ENCODE measurements at places on chromosomes 2 and 18. TPM values are rescaled to one million over a fixed set of nuclear protein-coding genes. Genes with fewer than 3 reads are reported as not detected.

EFHD1 gene
- total RNA-seq: 0.60 TPM

OR6B2 gene
- total RNA-seq: not detected

IL1RL1 gene
- 1.7 TPM for total RNA-seq

MYO7B gene
- 0.22 TPM for total RNA-seq

MC2R gene
- total RNA-seq: not detected

NAT8 gene
- not detected for total RNA-seq

CAD gene
- total RNA-seq: 9.6 TPM

SLC4A3 gene
- 3.3 TPM for total RNA-seq

- DNase-seq: no peak
Observed at GRCh38 chr2:234607691-234608090, 110.8 kb upstream of the ARL4C start.

GRCh38 chr2:217864963-217865772, 137.6 kb downstream of the TNS1 start:
- DNase-seq: no peak

DNA sequence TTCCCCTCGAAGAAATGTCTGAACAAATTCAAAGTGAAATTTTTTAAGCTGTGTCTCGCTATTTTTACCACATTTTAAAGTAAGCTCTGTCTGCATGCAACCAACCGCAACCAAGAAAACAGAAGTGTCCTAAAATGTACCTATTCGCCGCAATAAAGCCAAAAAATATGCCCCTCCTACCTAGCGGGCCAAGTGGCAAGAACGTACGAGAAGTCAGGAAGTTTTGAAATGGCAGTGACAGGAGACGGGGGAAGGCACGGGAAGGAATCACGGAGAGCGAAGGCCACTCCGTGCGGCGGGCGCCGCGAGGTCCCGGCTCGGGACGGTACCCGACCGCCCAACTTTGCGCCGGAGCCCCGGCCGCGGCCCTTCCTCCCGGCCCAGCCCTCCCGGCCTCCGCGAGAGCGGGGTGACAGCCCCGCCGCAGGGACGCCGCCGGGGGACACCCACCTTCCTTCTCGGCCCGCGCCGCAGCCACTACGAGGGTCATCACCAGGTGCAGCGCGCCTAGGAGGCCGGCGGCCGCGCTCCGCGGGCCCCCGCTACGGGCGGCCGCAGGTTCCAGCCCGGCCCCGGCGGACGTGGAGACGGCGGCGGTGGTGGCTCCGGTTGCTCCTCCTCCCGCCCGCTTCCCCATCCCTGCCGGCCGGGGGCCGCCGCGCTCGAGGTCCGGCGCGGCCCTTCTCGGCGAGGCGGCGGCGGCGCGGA, 568 bp downstream of the TMEM131 start:
- DNase-seq: peak; percentile 51

GRCh38 chr18:50091509-50092244, 103.3 kb downstream of the MYO5B start:
- DNase-seq: no peak
